ENCODE measurements at places on chromosomes 7 and 10.
A peak's percentile ranks its signal among the peaks of the same experiment; 100 is the strongest.

- no peak for DNase-seq
These were observed 411.7 kb upstream of the MKI67 start for GRCh38 chr10:128537834-128538330.

- peak; percentile 77 for DNase-seq
These were observed 48.4 kb downstream of the SHH start for GRCh38 chr7:155763691-155764437.

DNA sequence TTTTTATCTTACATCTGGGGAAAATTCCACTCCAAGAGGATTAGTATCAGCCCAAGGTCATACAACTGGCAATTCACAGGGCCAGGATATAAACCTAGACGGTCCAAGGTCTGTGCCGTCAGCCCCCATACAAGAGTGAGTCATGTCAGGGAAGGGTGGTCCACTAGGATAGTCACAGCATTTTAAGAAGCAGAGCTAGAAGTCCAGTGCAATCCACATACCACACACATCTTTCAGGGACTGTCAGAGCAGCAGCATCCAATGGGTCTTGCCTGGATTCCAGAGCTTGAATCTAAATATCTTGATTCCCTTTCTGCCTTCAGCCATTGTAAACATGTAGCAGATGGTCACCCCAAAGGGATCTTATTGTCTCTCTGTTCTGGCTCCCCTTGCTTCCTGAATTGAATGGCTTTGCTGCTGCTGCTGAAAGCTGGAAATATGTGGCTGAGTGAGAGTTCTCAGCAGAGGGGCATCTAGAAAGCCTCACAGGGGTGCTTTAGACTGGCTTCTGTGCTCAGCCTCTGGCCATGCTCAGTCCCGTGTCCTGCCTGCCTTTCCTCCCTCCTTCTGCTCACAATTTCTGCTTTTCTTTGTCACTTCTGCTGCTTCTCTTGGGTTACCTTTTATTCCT, 9.9 kb upstream of the OR6V1 start:
- no peak for DNase-seq

GRCh38 chr7:79176859-79177477, 276.5 kb downstream of the MAGI2 start:
- no peak for DNase-seq

GRCh38 chr10:72336259-72337038, 18.3 kb downstream of the DNAJB12 start:
- no peak for DNase-seq

All from GDM1 (cell line).